ACHN (cell line): ENCODE measurements at places on chromosomes 16 and 17.

GRCh38 chr17:40582328-40582901 lies 17.1 kb upstream of the CCR7 start:
- DNase-seq, result no peak

- no peak for DNase-seq
Measured at GRCh38 chr17:43974382-43975266, 20.9 kb upstream of the PYY start.

DNA sequence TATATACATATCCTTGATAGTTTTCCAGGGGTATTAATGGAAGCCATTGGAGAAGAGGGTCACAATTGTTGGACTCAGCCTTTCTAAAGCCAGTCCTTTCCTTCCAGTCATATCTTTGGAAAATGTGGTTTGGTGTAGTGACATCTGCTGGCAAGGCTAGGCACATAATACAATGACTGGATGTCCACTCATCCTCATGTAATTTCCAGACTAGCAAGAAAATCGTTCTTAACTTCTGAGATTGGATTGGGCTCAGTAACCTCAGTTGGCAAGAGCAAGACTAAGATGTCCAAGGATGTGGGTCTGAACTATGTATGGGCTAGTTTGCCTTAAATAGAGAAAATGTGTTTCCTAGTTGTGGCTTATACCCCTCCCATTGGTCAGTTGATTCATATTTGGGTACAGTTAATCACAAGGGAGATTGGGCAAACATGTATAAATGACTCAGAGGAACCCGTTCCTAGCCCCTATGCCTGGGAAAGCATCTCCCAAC lies 8.7 kb upstream of the KAT7 start:
- peak; percentile 59 for DNase-seq

DNA sequence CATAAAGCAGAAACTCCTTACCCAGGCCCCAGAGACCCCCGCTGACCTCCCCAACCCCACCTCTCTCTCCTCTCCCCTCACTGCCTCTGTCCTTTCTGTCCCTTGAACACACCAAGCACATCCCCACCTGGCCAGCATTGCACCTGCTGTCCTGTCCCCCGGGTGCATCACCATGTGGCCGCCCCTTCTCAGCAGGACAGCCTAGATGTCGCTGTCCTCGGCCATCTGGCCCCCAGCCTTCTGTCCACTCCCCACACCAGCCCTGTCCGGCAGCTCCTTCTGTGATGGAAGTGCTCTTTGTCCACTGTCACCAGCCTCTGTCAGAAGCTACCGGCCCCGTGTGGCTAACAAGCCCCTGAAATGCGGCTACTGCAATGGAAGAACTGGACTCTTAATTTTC lies 12.3 kb upstream of the MPRIP start:
- DNase-seq, result no peak

GRCh38 chr16:66594739-66595138 lies 9.8 kb upstream of the CMTM3 start:
- DNase-seq, result no peak

DNA sequence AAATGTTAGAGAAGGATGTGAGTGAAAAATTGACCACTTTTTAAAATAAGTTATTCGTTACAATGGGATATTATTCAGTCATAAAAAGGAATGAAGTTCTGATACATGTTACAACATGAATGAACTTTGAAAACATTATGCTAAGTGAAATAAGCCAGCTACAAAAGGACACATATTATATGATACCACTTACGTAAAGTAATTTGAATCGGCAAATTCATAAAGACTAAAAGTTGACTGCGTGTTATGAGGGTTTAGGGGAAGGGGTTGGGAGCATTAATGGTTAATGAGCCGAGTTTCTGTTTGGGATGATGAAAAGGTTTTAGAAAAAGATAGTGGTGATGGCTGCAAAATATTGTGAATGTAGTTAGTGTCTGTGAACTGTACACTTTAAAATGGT lies 73.1 kb downstream of the USP32 start:
- DNase-seq, result no peak

DNA sequence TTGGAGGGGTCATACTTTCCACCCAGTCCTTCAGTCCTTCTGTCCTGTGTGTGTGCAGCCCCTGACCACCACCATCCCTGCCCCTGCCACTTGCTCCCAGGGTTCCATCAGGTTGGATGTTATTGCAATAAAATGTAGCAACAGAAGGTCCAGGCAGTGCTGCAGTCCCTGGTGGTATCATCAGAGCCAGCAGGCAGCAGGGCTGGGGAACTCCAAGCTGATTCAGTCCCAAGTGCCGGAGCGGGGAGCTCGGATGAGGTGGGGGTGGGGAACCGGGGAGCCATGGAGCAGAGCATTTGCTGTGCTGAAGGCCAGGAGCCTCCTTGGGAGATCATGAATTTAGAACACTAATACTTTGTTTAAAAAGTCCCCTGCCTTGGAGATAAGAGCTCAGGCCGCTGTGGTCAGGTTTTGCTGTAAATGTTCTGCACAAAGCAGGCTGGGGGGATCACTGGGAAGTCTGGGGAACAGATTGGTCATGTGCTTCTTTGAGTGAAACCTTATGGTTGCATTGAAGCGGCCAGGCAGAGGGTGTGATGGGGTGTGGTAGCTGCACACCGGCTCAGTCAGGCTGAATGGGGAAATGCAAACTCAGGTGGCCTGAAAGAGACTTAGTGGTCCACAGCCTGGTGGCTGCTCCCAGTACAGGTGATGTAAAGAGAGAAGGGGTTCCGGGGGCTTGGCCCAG lies 225.9 kb downstream of the SEC14L1 start:
- no peak for DNase-seq

- DNase-seq, result no peak
Measured at GRCh38 chr16:80602894-80603293, 62.1 kb downstream of the DYNLRB2 start.

DNA sequence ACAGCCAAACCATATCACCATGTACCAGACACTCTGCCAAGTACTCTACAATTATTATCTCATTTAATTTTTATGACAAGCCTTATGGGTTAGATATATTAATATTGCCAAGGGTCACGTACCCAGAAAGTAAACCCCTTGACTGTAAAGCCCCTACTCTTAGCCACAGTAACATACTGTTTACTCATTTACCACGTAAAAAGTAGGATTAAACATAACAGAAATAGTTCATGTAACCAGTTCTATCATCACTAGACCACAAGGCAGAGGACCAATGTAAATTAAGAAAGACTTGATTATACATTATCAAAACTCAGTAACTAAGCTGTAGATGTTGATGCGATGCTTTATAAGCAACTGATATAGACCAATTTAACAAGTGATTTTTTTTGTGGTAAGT lies 101.5 kb upstream of the CNTNAP4 start:
- DNase-seq, result no peak

DNA sequence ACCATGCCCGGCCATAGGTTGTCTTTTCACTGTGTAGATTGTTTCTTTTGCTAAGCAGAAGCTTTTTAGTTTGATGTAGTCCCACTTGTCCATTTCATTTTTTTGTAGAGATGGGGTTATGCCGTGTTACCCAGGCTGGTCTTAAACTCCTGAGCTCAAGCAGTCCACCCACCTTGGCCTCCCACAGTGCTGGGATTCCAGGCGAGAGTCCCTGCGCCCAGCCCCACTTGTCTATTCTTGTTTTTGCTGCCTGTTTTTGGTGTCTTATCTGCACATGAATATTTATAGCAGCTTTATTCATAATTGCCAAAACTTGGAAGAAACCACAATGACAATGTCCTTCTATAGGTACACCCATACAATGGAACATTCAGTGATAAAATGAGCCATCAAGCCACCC lies 18.8 kb upstream of the SBK1 start:
- no peak for DNase-seq

GRCh38 chr17:30990458-30990857 lies 19.6 kb downstream of the RNF135 start:
- no peak for DNase-seq

DNA sequence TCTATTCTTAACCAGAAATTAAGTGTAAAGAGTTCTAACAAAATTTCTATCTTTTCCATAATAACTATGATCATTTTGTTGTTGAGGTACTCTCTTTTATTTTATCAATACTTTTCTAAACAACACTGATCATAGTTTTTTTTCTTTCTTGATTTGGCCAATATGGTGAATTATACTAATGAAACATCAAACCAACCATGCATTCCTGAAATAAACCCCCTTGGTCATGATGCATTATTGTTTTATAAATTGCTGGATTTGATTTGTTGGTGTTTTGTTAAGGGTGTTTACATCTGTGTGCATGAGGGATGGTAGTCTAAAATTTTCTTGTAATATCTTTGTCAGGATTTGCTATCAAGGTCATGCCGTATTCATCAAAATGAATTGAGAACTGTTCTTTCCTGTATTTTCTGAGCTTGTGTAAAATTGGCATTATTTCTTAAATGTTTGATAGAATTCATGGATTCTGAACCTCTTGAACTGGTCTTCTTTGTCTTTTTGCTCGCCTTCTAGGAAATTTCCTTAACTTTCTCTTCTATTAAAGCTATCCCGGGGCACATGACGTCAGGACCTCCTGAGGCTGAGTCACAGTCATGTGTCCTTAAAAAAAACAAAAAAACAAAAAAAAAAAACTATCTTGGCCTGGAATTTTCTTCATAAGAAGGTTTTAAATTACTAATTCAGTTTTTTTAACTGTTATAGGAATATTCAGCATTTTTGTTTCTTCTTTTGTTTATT lies 3.9 kb upstream of the TRIM25 start:
- no peak for DNase-seq

GRCh38 chr17:65388911-65389310 lies 172.5 kb downstream of the AXIN2 start:
- no peak for DNase-seq

DNA sequence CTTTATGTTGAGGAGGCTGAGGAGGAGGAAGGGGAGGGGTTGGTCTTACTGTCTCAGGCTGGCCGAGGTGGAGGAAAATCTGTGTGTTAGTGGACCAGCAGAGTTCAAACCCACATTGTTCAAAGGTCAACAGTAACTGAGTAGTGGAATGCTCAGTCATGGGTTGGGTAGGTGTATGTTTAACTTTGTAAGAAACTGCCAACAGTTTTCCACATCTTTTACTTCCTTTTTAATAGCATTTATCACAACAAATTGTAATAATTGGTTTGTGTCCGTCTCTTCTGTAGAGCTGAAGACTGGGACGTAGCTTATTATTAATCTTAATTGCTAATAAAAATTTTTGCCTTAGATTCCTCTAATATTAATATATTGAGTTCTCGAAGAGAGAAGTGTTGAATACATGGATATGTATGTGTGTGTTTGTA lies 5.3 kb downstream of the ATP6V0A1 start:
- DNase-seq, result peak; percentile 60

DNA sequence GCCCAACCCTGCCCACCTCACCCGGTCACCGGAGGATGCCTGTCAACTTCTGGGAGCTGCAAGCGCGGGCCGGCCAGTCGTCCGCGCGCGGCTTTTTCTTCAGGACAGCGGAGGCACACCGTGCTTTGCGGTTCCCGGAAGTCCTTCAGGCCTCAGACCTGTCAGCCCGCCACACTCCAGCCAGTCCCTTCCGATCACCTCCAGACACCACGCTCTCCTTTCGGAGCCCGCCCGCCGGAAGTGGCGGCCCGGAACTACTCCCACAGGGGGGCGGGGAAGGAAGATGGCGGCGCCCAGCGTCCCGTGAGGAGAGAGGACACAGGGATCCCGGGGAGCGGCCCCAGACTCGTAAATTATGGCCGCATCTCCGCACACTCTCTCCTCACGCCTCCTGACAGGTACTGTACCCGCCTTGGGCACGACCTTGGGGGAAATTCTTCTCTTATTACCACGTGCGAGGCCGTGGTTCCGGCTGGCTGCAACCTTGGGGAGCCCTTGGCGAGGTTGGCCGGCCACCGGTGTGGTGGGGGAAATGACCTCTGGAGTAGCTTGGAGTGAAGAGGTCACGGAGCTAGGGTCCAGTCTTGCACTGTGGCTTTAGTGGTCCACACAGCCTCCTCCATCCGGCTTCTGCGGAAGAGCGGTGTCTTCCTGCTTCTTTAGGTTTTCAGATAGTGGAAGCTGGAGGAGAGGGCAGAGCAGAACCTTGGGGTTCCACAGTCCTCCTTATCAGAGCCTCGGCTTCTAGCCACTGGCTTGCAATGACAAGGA lies at the start of gene COX10:
Gene COX10, plus strand, starts transcription at position 254 of the 771 bp plus-strand sequence. Its CDS starts 102 bp downstream, at position 356.
- DNase-seq, result peak; percentile 91

- no peak for DNase-seq
Measured at GRCh38 chr17:35496451-35497290, 40.8 kb downstream of the SLFN12L start.

DNA sequence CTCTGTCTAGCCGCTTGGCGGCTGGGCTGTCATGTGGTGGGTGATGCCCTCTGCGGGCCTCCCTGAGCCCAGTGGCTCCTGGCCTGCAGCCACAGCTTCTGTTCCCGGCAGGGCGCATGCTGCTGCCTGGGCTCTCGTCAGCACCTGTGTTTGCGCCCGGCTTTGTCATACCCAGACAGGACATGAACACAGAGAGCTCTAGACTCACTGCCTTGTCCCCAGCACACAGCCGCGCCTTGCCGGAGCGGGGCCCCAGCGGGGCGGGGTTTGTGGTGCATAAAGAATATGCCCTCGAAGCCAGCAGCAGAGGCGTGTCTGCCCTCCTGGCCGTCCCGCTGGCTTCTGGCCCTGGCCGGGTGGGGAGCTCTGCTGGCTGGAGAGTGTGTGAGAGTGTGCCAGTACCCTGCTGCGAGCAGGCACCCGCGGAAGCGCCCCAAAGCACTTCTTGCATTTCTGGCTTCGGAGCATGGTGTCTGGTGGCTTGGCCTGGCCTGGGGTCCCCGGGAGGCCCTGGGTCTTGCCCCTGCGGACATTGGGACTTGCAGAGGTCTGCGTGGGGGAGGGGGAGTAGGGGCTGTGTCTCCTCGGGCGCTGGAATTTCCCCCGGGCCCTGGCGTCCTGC lies 14.4 kb downstream of the ASPSCR1 start:
- no peak for DNase-seq
